ENCODE measurements at places on chromosomes 4 and X.

- DNase-seq, result no peak
These were observed 54.2 kb downstream of the TMA16 start for GRCh38 chr4:163548481-163549243.

GRCh38 chrX:100368167-100368566 is 41.9 kb downstream of the PCDH19 start:
- no peak for DNase-seq

GRCh38 chrX:18961686-18962085 is 22.2 kb downstream of the PHKA2 start:
- no peak for DNase-seq

DNA sequence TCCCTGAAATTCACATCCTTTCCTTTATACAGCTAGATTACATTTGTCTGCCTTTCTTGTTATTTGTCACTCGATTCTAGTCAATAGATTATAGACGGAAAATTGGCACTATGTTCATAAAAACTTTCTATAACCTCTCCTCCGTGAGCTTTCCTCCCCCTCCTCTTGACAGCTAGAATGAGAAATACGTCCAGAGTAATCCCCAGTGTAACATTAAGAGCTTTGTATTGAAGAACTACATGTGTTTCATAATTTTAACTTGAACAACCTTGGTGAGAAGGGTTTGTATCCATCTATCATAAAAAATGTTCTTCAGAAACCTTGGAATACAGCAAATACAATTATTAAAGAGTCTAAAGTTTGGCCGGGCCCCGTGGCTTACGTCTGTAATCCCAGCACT is 1707.4 kb downstream of the PCDH7 start:
- no peak for DNase-seq

GRCh38 chrX:74510401-74510800 is 89.1 kb downstream of the SLC16A2 start:
- no peak for DNase-seq

All from GM19239 (cell line).